ENCODE measurements at places on chromosomes 3 and 15.

DNA sequence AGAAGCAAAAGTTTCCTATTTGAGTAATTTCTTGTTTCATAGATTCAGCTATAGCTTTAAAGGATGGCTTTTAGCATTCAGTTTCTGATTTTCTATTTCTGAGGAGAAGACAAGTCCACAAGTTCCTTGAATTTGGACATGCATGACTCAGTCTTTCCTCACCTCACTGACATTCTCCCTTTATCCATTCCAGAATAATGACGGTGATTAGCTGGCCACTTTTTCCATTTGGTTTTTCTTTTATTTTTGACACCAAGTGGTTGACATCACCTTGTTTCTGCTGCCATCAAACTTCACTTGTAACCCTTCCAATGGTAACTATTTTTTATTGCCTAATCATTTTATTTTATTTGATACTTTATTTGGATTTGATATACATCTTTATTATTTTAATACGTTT, 404.4 kb upstream of the KCNMB2 start:
- no peak for DNase-seq

GRCh38 chr15:32951736-32952464, 234.1 kb downstream of the GREM1 start:
- DNase-seq, result no peak

DNA sequence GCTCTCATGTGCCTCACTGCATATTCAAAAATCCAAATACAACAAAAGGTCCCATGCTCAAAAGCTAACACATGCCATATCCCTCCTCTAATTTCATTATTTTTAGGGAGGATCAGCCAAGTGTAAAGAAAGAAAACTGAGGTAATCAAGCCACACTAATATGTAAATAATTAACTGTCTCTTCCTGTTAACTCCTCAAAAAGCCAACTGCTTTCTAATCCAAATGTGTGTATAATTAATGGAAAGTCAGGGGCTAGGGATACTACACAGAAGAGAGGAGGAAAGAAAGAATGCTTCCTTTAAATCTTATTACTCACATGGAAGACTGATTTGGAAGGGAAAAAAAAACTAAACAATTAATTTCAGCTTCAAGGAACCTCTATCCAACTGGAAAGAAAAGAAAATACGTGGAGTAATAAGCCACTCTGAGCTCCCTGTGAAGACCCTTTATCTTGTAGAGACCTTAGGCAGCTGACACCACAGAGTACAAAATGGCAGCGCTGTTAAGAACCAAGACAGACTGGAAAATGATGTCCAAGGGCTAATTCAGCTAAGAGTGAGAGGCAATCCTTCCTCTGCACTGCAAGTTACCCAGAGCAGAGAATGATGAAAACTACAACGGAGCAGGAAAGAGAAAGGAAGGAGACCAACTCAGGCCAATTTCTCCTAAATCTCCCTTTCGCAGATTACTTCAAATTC, 56.8 kb downstream of the ZNF148 start:
- no peak for DNase-seq

DNA sequence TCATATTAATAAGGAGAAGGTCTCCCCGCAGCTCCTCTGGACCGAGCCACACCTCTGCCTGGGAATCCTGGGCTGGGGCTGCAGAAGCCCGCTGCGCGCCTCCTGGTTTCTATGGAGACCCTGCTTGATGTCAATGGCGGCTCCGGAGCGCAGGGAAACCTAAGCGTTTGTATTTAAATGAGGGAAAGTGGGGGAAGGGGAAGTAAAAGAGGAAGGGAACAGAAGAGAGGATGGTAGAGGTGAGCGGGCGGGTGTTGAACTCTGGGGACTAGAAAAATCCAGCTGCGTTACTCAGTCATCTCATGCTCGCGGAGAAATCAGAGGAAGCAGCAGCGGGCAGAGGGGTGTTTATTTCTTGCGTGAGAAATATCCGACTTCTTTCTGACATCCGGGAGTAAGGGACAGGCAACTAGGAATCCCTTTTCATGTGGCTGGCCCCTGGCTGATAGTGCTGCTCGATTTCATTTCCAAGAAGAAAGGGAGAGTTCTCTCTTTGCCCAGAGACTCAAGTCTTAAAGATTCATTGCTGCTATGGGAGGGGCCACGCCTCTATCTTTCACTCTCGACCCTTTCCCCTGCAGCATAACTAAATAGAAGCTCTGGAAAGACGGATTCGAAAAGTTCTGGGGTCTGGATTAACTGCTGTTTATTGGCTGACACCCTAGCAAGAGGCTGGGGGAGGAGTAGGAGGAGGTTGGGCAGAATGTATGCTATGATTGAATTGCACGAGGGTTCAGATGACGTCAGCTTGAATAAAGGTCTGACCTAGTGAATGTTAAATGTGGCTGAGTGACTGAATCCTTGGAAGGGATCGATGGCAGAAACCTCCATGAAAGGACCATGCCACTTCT, 110.5 kb upstream of the GAP43 start:
- no peak for DNase-seq

DNA sequence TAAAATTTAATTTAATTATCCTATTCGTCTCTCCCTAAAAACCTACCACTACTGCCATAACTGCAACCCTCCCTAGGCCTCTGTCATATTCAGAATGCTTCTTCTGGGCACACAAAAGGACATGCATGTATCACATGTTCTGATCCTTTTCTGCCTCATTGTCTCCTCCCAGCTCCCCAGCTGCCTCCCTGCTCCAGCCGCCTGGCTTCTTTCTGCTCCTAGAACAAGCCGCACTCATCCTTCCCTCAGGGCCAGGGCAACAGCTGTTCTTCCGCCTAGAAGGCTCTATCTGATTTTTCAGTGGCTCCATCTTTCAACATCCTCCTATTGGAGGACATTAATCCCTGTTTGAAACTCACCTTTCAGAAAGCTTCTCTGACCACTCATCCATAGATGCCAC, 38.6 kb downstream of the TMED3 start:
- DNase-seq, result no peak
